ENCODE measurements at places on chromosomes 11 and 22. TPM values are rescaled to one million over a fixed set of nuclear protein-coding genes. Genes with fewer than 3 reads are reported as not detected.

The PANX3 gene
- total RNA-seq: not detected

The NPAS4 gene
- total RNA-seq: not detected

The APOL6 gene
- 1.6 TPM for total RNA-seq

The PPFIBP2 gene
- total RNA-seq: 9.3 TPM

The MMP26 gene
- not detected for total RNA-seq

The CFAP300 gene
- total RNA-seq: 5.3 TPM

The BCO2 gene
- 1.1 TPM for total RNA-seq

The C11orf87 gene
- not detected for total RNA-seq

The BBS1 gene
- 6.1 TPM for total RNA-seq

The SULT4A1 gene
- total RNA-seq: not detected

The LMNTD2 gene
- 2.4 TPM for total RNA-seq

The OR51B2 gene
- not detected for total RNA-seq

The ACTN3 gene
- total RNA-seq: 0.06 TPM

The POTEH gene
- not detected for total RNA-seq

The LRRC32 gene
- 0.19 TPM for total RNA-seq

The ANGPTL5 gene
- total RNA-seq: 0.16 TPM

The KIAA1671 gene
- total RNA-seq: 10.3 TPM

The FOSL1 gene
- 101 TPM for total RNA-seq

The HOATZ gene
- not detected for total RNA-seq

The OR4P4 gene
- total RNA-seq: not detected

The WBP2NL gene
- total RNA-seq: not detected

The HEPN1 gene
- total RNA-seq: not detected

The FADS3 gene
- 91.5 TPM for total RNA-seq

The FXYD6 gene
- 0.11 TPM for total RNA-seq

The RBFOX2 gene
- 24.5 TPM for total RNA-seq

The SEC14L6 gene
- total RNA-seq: not detected

The CRYBB1 gene
- total RNA-seq: not detected

The CCDC87 gene
- 0.49 TPM for total RNA-seq

The SYVN1 gene
- total RNA-seq: 42.1 TPM

The SAA4 gene
- not detected for total RNA-seq

The AMPD3 gene
- 8.9 TPM for total RNA-seq

The MUC5B gene
- 1.1 TPM for total RNA-seq

The UPK3A gene
- total RNA-seq: not detected

The ROM1 gene
- total RNA-seq: 3.6 TPM

The CDON gene
- 1.6 TPM for total RNA-seq

The PLA2G3 gene
- total RNA-seq: not detected

The KMT2A gene
- 12.4 TPM for total RNA-seq

The IGSF22 gene
- not detected for total RNA-seq

The MYEOV gene
- total RNA-seq: 104 TPM

The DDI1 gene
- total RNA-seq: not detected

The C11orf16 gene
- total RNA-seq: not detected

The TSKU gene
- total RNA-seq: 158 TPM

The FDX1 gene
- 16.9 TPM for total RNA-seq

The LRRC56 gene
- total RNA-seq: 0.95 TPM

The KIRREL3 gene
- 9.2 TPM for total RNA-seq
